ENCODE measurements at places on chromosomes 5 and 9.

- no peak for DNase-seq
These were observed 26.2 kb downstream of the DMRT3 start for GRCh38 chr9:1002678-1003077.

- no peak for DNase-seq
These were observed 12.3 kb downstream of the GFI1B start for GRCh38 chr9:132990781-132991180.

- DNase-seq = no peak
These were observed 11.1 kb upstream of the VAV2 start for GRCh38 chr9:134003237-134003636.

- no peak for DNase-seq
These were observed 4.3 kb upstream of the ACER2 start for GRCh38 chr9:19404283-19405075.

DNA sequence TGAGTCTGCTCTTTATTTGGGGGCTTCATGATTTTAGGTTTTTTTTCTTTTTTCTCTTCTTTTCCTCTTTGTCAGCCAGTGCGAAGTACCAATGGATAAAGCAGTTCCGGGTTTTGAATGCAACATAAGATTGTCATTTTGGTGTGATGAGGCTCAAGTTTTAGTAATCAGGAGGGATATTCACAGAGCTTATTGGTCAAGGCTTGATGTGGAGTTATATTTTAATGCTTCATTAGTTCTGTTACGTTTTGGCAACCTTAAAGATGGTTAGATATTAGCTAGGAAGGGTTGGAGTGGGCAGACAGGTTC, 1.4 kb downstream of the PIK3R1 start:
- DNase-seq = peak; percentile 28

DNA sequence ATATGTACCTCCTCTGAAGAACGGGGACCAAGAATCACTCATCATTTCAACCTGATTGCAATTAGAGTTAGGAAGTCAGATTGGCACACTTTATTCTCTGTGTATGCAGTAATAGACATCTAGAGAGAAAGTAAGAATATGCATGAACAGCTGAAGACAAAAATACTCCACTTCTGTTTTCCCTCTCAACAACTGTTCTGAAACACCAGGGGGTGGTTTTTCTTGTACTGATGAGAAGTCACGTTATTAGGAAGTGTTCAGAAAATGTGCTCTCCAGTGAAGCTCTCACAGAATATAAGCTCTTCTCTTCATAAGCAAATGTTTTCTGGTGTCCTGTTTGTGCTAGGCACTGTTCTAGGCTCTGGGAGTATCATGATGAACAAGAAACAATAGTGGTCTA, 531.7 kb upstream of the C9orf72 start:
- DNase-seq = no peak

DNA sequence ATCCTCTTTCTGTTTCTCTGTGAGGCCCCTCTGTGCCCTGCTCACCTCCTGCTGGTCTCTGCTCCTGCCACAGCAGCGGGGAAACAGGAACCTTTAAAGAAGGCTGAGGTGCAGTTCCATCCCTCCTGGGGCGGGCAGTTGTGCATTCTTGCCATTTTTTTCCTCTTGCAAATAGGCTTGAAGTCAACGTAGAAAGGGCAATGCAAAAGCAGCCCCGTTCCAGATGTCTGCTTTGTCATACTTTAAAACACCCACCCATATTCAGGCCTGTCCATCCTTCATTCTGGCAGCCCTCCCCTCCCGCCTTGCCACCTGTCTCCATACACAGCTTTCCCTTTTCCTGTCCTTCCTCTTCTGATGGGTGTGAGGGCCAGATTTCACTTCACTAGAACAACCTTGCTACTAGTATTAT, 65.4 kb upstream of the KLF9 start:
- no peak for DNase-seq

DNA sequence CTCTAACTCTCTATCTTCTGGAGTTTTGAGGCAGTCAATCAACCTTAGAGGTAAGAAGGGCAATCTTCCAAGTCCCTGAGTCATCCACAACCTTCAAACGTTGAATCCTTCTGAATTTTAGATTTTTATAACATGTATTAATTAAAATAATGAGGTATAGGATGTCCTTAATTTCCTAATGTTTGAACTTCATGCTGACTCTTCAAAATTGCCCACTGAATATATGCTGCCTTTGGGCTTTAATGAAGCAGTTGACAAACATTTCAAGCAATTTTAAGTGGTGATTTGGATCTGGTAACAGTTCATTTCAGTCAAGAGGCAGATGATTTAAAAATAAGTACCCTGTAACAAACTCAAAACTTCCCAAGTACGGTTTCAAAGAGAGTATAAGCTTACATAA, 26.0 kb downstream of the ERP44 start:
- no peak for DNase-seq

DNA sequence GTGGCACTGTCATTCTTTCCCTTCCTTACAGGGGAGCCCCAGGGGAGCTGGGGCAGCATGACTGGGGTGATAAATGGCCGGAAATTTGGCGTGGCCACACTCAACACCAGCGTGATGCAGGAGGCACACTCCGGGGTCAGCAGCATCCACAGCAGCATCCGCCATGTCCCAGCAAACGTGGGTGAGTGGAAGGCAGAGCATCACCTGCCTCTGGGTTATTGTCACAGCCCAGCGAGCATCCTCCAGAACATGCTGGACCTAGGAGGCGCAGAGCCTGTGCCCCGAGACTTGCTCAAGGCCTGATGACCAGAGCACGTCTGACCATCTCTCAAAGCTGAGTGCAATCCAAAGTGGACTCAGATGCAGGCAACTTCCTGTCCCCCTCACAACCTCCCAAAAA, 22.2 kb upstream of the ASS1 start:
- DNase-seq = no peak

- no peak for DNase-seq
These were observed 8.1 kb downstream of the CATSPER3 start for GRCh38 chr5:134975843-134976242.

- no peak for DNase-seq
These were observed 617.0 kb upstream of the RORB start for GRCh38 chr9:73880101-73880500.

DNA sequence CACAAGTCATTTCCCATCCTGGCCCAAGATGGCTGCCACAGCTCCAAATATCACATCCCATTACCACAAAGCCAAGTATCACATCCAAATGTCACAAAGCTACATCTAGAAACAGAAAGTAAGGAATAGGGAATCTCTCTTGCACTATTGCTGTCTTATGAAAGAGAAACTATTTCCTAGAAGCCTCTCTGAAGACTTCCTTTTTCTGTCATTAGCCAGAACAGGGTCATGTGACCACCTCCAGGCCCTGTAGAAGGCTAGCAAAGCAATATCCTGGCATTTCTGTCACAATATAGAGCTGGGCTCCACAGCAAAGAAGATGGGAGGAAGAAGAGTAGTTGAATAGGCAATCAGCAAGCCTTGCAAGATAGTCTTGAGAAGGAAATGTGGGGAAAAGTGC, 99.2 kb downstream of the SH3TC2 start:
- no peak for DNase-seq

- peak; percentile 33 for DNase-seq
These were observed 67.5 kb downstream of the MAMDC2 start for GRCh38 chr9:70111042-70111602.

GRCh38 chr9:134570151-134570621, 71.4 kb upstream of the COL5A1 start:
- DNase-seq = no peak

- no peak for DNase-seq
These were observed 47.9 kb upstream of the TRPC7 start for GRCh38 chr5:136413196-136413595.

GRCh38 chr9:16133032-16133431, 580.2 kb downstream of the CCDC171 start:
- DNase-seq = no peak

DNA sequence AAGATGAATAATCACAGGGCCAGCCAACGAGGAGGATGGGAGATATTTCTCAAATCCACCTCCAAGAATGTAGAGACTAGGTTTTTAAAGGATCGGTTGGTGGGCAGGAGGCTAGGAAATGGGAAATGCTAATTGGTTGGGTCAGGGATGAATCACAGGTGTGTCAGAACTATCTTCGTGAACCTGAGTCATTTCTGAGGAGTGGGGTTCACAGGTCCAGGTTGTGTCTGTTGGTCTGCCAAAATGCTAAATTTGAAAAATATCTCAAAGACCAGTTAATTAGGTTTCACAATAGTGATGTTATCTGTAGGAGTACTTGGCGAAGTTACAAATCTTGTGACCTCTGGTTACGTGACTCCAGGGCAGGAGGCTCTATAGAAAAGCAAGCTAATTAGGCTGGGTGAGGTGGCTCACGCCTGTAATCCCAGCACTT, 2.6 kb upstream of the PLAA start:
- no peak for DNase-seq

DNA sequence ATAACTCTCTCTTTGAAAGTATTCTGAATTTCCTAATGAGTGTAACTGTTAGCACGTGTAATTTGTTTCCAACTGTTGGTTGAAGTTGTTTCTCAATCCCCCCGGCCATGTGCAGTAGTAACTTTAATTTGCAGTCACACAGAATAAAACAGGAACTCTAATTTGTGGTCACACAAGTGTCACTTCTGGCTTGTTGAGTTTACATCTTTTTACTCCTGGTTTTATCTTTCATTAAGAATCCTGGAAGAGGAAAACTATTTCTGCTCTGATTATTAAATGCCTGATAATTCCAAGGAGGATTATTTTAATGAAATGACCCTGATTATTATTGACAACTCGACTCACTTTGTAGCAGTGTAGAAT, 1.2 kb downstream of the SCAMP1 start:
- no peak for DNase-seq

GRCh38 chr5:174300118-174300940, 254.8 kb downstream of the NSG2 start:
- DNase-seq = no peak

DNA sequence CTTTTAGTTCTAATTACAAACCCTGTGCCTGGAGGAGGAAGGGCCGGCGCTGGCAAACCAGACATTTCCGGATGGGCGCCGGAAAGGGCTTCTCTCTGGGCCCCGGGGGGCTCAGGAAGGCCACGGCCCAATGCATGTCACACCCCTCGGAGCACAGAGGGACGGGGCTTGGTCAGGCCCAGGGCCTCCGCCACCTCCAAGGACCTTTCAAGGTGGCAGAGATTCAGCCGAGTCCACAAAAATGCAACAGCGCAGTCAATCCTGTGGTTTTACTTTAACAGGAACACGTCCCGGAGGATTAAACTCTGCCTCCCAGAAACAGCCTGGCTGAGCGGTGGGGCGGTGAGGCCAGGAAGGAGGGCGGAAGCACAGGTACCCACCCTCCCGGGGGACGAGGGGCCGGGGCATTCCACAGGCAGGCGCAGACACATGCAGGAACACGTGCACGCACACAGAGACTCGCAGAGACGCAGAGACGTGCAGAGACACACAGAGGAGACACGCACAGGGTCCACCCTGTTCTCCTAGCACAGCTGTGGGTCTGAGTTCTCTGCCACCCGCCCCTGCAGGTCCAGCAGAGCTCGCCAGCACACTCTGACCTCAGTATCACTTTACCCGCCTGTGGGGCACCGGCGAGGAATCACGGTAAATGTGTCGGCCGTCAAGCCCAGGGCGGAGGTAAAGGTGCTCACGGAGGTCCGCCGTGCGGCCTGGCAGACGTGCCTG, 23.0 kb downstream of the SLC9A3 start:
- no peak for DNase-seq

DNA sequence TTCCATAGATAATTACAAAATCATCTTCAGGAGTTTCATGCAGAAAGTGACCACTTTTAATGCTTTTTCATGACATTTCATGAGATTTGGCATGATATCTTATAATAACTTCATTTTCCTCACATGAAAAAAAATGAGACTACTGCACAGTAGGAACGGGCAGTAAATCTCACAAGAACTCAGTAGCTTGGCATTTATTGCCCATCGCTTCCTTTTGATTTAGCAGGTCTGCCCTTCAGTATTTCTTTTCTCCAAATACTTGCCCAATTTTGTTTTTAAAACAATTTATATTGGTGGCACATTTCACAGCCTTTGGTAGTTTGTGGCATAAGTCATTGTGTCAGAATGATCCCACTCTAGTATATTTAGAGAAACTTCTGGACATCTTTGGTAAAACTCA, 711.8 kb upstream of the CHD1 start:
- no peak for DNase-seq

- DNase-seq = no peak
These were observed 21.0 kb downstream of the FSD1L start for GRCh38 chr9:105468875-105469274.

GRCh38 chr9:134076644-134077043, 8.8 kb upstream of the BRD3 start:
- no peak for DNase-seq

DNA sequence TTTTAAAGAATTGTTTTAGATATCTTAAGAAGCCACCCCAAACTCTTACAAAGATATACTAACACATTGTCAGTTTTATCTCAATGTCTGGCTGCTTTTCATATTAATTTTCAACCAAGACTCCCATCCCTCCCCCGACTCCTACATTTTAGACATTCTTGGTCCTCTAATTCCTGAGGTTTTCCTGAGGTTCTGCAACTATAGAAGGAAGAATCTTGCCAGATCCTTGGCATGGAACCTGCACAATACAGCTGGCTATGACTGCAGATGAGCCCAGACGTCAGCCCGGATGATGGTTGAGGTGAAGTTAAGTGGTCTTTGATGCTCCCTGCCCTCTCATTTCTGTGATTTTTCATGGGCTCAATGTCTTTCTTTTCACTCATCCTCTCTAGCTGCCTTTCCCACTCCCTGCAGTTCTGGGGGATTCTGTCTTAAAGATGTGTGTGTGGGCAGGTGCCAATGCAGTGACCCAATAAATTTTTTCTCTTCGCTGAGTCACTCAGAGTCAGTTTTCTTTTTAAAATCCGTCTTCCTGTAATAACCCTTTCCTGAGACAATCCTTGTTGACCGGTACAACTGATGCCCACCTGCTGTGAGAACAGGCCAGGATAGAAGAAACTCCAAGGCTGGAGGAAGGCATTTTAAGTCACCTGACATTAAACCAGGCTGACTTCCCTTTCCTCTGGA, 237.8 kb upstream of the GAS1 start:
- DNase-seq = peak; percentile 17

DNA sequence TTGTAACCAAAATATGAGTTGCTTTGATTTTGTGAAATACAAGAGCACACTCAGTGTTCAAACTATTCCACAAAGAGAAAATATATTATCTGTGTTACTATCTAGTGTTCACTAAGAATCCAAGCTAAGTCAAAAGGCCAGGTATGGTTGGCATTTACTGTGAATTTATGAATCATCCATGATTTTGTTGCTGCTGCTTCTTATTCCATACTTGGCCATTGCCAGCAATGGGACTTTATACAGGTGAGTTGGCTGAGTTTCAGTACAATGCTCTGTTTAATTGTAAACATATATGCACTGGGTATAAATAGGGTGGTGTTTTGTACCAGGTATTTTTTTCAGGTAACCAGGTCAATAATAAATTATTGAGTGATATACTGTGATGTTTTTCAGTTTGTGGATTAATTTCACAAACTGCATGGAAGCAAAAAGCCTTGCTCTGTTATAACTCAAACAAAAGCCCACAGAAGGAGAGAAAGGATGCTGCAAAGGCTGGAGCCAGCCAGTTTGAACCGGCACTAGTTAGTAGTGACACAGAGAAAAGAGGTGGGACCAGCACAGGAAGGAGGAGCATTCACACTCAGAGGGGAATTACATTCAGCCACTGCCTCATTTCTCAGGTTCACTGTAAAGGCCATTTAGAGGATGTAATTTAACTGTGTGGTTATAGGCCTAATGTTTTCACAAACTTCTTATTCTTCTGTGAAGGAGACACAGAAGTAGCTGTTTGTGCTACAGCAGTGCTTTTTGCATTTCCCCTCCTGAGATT, 381.8 kb downstream of the ADGRV1 start:
- no peak for DNase-seq

Measured in hepatic stellate cell (primary cell).